ENCODE measurements at places on chromosomes 7 and 10.

DNA sequence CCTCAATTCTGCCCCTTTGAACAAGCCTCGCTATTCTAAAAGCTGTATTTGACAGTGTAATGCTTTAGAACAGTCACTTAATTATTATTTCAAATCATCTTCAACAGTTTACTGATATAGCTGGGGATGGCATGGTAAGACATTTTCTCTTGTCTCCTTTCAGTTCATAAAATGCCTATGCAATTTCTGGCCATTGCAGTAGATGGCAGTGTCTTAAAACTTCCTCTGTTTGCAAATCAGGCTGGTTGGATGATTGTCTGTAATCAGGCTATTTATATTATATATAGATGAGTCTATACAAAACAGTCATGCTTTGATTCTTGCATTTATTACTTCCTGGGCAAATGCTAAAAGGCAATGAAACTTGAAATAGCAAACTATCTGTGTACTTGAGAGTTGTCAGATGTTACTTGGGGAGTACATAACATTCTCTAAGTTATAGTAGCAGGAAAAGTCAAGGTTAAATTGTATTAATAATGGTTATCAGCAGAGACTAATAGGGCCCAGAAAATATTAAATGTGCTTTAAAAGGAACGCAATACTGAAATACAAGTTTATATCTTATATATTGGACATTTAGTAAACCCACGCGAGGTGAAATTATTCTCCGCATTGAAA lies 55.5 kb upstream of the LHFPL3 start:
- DNase-seq: peak; percentile 53

- DNase-seq: no peak
These were observed 57.3 kb downstream of the CSGALNACT2 start for GRCh38 chr10:43195557-43195956.

GRCh38 chr10:104580321-104580720 lies 60.8 kb upstream of the SORCS3 start:
- no peak for DNase-seq

DNA sequence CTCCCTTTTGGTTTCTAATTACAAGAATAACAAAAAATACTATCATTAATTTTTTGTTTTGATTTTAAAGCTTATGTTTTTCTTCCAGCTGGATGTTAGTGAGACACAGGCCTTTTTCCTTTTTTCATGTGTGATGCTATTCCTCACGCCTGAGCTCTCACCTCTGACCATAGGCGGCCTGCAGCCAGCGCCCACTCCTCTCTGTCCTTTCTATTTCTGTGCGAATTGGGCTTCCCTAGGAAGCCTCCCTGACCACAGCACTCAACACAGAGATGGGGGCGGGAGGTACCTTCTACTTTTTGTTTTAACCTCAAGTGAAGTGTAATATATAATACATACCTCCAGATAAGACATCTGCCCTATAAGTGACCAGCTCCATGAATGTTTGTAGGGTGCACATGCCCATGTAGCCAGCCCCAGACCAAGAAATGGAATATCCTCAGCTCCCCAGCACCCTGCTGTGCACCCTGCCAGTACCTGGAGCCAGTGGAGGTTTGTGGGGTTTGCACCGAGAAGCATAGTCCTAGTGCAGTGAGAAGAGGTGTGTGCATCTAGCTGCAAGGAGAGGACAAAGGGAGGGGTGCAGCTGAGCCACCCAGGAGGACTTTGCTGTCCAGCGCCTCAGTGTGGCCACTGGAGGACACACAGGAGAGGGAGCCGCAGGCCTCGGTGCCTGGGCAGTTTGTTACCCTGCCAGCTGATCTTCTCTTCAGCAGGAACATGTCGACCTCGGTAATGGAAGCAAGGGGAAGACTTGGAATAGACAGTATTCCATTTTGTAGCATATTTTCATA lies 38.5 kb downstream of the BNIP3 start:
- peak; percentile 67 for DNase-seq

GRCh38 chr7:30728591-30729100 lies 23.3 kb upstream of the INMT start:
- DNase-seq: no peak

DNA sequence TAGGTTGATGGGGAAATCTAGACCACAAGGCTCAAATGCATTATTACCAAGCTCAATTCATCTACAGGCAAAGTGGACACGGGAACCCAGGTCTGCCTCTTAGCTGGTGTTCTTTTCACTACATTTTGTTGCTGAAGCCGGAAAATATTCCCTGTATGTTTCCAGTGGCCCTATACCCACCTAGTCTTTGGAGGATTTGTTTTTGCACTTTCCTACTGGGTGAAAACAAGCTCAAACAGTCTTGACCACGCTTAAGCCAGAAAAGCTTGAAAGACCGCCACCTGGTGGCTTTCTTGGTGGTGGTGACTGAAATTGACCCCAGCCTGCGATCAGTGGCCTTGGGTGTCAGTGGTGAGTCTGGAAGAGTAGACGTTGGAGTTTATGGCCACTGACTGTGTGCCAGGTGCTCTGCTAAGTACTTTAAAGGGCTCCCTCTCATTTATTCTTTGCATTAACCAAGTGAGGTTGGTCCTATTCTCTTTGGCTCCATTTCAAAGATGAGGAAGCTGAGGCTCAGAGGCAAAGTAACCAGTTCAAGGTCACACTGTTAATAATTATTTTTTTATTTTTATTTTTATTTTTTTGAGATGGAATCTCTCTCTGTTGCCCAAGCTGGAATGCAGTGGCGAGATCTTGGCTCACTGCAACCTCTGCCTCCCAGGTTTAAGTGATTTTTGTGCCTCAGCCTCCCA lies 11.1 kb upstream of the CRTAC1 start:
- DNase-seq: peak; percentile 81

DNA sequence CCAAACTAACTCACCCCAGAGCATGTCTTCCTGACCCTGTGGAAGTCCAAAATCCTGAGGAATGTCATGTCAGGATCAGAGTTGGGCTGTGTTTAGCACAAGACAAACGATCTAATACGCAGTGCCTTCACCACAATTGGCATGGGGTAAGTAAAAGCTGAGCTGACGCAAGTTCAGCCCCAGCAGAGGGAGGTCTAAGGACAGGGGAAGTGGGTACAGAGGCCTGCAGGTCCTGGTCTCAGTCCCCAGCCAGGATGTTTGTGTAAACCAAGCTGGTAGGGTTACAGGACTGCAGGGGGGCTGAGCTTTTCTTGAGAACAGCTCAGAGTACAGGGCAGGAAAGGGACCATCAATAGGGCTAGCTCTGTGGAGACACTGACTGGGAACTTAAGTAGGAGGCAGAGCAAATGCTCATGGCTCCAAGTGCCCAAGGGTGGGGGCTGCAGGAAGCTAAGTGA lies 5.3 kb upstream of the KCNIP2 start:
- peak; percentile 64 for DNase-seq

- no peak for DNase-seq
These were observed 526.1 kb downstream of the CALN1 start for GRCh38 chr7:71886046-71886445.
